Natural killer cell treated with Interleukin-12 subunit alpha and Interleukin-12 subunit beta and Interleukin-15 and Interleukin-18, amount 100 ng/mL, for 72 hours (primary cell): ENCODE measurements at places on chromosomes 6 and 20.

DNA sequence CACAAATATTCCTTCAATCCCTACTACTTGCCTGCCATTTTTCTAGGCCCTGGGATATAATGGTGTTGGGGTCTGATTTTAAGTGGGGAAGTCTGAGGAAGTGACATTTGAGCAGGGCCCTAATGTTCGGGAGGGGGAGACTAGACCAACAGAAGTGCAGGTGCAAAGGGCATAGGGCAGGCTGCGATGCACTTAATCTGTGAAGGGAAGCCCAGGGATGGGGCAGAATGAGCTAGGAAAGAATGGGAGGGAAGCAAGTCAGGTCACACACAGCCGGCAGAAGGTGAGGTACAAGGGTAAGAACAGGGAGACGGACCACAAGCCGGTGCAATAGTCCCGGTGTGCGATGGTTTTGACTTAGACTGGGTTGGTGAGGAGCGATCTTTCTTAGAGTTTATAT, 146.8 kb downstream of the UNC5CL start:
- no peak for DNase-seq

DNA sequence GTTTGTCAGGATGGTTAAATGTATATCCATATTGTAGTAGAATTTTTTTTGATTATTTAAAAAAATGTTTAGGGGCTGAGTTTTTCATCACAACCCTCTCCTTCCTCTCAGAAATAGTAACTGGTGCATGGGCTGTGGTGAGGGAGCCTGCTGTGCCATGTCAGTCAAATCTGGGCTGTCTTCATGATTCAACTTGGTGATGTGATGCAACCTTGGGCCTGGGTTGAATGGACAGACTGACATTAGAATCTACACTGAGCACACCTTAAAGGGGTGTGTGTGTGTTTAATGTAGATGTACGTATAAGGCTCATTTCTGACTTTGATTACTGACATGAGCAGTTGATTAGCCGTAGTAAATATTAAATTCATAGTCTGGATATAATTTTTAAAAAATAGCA, 3.7 kb downstream of the TJAP1 start:
- no peak for DNase-seq

DNA sequence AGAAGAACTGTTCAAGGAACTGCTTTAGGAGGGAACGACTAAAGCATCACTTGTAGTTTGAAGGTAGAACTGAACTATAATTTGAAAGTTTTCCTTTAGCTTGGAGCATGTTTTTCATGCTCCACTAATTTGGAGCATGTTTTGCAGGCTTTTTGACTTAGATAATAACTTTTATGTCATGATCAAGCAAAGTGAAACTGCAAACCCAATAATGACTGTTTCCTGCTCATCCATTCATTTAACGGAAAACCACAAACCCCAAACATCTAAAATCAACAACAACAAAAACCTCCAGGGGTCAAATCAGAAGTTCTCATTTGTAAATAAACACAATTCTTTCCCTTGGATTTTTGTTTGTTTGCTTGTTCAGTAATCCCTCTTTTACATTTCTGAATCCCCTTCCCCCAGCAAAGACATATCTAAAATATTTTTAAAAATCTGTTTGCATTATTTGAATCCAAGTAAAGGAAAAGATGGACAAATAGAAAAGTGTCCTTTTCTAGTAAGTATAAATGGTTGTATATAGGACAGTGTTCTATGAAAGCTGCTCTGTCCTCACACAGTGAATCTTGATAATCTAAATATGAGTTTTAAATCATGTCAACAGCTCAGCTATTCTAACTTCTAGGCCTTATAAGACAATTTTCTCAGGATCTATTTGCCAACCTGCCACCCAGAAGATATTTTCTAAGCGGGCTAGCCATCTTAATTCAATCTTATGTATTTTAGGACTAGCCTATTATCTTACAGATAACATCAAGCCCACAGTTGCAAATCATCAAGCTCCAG, 2.6 kb downstream of the SIM1 start:
- no peak for DNase-seq

DNA sequence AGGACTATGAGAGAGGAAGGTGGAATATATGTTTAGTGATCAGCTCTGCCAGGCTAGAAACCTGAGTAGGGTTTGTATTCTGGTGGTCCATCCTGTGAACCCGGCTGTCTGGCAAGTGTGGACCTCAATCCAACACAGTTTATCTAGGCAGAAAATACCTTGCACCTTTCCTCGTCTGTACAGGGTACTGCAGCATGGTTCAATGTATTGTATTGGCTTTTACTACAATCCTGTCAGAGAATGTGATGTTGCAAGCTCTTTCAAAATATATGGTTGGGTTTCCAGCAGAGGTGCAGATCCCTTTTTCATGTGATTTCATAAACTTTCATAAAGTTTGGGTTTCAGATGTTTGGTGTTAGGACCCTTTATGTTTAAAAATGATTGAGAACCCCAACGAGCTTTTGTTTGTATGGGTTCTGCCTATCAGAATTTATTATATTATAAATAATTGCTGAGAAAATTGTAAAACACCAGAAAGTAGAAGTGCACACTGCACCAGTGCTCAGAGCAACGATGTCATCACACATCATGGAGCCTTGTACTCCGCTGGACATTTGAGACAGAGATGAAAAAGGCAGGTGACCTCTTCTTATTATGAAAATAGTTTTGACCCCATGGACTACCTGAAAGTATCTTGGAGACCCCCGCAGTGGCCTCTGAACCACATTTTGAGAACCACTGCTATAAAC, 106.6 kb downstream of the RTN4IP1 start:
- DNase-seq = no peak

- no peak for DNase-seq
Observed at GRCh38 chr6:112085286-112086065, 1.8 kb downstream of the TUBE1 start.

GRCh38 chr6:150622941-150623874, 23.5 kb downstream of the PLEKHG1 start:
- no peak for DNase-seq

GRCh38 chr6:45697605-45698004, 318.1 kb downstream of the CLIC5 start:
- no peak for DNase-seq

DNA sequence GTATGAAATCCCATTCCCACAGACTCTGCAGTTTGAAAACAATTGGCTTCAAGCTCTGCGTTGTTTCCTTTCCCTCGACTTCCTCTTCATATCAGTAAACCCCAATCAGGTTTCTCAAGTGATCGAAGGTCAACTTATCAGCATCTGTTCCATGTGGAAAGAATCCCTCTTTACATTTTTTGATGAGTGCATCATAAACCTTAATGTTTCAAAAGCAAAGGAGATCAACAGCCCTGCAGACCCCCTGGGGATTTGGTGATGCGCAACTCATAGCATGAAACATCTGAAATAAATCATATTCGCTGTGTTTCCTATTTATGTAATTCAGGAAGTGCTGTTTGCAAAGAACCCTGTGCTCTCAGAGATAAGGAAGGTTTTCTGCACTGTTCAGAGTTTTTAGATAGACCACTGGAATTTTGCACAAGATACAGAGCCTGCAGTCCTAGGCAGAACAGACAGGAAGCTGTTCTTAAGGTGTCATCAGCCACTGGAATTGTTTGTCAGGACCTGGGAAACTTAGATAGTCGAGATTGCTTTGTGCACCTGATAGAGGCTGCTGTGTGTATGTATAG, 216.0 kb downstream of the HIVEP2 start:
- no peak for DNase-seq
